ENCODE measurements at places on chromosomes 16 and 17.

DNA sequence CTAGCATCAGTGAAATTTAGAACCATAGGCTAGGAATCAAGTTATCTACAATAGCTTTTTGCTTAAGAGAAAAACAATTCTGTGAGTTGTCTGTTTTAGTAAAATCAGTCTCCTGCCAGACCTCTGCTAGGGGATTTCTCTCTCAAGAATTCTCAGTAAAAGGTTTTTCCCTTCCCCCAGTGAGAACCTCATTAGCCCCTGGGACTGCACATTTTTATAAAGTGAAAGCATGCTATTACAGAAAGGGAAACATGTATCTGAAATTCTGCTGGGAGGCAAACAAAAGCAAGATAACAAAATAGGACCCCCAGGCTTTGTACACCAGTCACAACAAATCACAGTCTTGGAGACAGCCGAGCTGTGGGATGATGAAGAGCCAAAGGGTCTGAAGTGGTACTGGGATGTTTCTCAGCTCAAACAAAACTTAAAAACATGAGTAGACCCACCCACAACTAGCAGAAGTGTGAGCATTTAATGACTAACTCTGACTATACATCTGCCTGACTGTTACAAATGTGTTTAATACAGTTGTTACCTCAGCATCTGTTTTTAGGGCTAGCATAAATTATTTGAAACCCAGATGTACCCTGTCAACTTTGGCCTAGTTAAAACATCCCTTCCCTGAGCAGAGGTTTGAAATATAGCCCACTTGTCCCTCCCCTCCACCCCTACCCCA lies 20.0 kb upstream of the GLG1 start:
- DNase-seq, result no peak

GRCh38 chr16:66908116-66908515 lies 10.6 kb downstream of the CDH16 start:
- no peak for DNase-seq

DNA sequence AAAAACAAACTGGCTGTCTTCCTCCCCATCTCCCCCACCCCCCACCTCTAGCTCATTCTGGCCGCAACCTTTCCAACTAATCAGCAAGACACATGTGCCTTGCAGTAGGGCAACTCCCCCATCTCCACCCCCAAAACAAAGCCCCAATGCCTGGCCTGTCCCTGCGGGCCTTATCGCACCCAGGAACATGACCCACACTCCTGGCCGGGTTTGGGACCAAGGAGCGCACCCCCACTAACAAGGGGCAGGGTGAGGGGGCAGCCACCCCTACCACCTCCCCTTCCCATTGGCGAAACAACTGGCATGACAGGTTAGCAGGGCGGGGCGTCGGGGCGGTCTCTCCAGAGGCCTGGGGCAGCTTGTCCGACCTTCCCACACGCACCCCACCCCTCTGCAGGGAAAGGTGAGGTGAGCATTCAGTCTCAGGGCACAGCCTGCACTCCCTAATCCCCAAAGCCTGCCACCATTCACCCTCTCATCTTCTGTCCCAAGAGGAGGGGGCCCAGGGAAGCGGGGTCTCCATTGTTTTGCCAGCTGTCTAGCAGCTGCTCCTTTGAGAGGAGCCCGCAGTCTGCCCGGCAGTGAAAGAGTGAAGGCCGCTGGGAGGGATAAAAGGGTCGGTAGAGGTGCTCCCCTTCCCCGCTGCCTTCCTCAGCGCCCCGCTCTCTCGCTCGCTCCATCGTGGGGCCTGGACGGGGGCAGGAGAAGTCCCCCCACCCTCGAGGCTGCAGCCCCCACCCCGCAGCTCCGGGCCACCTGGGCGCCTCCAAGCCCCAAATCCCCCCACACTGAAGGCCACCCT lies 765 bp downstream of the MYO18A start:
- peak; percentile 32 for DNase-seq

DNA sequence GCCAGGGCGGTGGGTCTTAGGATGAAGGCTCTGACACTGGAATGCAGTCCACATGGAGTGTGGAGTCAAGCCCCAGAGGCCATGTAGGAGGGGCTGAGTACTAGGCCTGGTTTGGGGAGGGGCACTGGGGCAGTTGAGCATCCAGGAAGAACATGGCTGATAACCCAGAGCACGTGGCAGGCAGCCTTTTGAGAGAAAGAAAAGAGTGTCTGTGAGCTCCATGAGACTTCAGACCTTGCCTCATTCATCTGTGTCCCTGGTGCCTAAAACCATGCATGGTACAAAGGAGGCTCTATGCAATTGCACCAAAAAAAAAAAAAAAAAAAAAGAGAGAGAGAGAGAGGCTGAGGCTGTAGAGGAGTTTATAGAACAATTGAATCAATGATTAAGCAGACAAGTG lies 14.6 kb downstream of the SLC46A1 start:
- DNase-seq, result no peak

All from hippocampal formation (tissue), 2 donors.